ENCODE measurements at places on chromosomes 11 and 22.

GRCh38 chr11:1534171-1534570 lies 37.9 kb downstream of the DUSP8 start:
- no peak for DNase-seq

DNA sequence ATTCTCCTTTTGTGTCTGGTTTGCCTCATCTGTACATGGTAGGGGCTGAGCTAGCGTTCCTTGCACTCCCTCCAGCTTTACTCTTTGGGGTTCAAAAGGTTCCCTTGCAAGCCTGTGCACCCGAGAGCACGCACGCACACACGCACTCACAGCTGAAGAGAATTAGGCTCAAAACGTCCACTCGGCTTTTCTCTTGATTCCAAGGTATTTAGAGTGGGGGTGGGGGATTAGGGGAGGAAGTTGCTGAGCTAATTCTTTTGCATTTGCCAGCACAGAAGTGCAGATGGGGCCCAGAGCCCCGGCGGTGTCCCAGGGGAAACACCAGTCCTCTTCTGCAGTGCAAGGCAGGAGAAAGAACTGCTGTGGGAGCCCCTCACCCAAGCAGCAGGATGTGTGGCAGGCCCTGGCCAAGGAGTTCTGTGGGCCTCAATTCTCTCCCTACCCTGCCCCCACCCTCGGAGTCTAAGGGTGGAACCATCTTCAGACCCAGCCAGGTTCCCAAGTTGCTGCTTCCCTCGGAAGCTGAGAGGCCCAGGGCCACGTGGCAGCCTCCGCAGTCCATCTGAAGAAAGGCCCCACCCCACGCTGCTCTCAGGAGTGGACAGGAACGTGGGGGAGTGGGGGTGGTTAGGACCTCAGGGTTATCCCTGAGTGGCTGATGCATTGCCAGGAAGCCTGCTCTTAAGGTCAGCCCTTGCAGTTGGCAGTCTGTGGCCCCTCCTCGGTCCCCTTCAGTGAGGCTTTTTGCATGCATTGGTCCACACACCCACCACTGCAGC lies 3.8 kb upstream of the KCNQ1OT1 start:
- no peak for DNase-seq

- no peak for DNase-seq
These were observed 2.8 kb downstream of the CABP7 start for GRCh38 chr22:29722587-29722986.

- DNase-seq, result no peak
These were observed 200.5 kb downstream of the TRIM29 start for GRCh38 chr11:119937412-119937811.

DNA sequence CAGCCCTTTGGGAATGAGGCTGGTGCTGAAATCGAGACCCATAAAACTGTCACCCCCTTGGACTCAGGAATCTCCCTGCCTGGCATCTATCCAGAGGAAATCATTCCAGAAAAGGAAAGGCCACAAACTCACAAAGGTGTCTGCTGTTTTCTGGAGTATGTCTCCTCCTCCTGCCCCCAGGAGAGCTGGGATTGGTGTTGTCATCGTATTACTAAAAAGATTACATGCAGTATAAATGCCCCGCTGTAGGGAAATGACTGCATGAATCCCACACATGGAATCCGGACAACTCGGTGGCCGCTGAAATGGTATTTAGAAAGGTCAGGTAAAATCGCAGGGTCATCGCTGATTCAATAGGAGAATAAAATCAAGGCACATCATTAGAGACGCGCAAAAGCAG lies 18.9 kb upstream of the RFPL3 start:
- DNase-seq, result peak; percentile 1

- DNase-seq, result no peak
These were observed 7.4 kb downstream of the ATP5MGL start for GRCh38 chr22:42633013-42633412.

GRCh38 chr11:65574109-65574810 lies 1.6 kb upstream of the EHBP1L1 start:
- DNase-seq, result peak; percentile 86

GRCh38 chr11:5124891-5125620 lies 13.1 kb downstream of the OR52A5 start:
- DNase-seq, result no peak

DNA sequence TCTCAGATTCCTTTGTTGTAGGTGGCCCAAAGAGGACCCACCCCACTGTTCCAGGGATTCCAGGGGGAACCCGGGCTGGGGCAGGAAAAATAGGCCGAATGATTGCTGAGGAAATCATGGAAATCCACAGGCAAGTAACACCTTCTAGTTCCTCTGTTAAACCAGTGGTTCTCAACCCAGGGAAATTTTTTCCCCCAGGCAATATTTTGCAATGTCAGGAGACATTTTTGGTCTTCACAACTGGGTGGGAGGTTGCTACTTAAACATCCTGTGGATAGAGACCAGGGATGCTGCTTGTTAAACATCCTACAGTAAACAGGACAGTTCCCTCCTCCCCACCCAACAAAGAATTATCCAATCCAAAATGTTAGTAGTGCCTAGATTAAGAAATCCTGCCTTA lies 84.7 kb downstream of the BTBD10 start:
- DNase-seq, result no peak

DNA sequence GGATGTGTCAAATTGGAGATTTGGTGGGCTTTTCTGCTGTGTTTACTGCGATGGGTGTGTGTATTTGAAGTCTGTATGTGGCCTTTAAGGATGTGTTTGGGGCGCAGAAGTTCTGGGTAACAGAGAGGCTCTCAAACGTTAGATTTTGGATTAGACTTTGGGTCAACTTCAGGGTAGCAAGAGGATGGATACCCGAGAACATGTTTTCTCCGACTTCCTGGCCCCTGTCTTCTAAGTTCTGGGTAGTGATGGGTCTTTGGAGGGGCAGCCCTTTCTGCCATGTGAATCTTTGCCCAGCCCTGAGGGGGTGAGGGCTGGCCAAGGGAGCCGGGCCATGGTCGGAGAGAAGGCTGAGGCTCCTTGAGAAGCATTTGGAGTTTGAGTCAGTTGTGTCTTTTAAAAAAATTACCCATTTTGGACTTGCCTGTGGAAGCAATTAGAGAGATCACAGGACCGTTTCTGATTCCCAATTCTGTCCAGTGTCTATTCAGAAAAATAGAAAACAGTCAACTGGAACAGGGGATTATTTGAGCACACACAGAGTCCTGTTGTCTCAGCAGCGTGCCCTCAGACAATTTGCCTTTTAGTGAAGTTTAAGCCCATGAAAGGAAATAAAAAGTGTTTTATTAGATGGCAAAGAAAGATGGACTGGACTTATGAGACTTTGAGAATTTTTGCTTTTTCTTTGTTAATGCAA lies 114.4 kb downstream of the PTPRJ start:
- DNase-seq, result no peak

- no peak for DNase-seq
These were observed 136.2 kb upstream of the ZC3H12C start for GRCh38 chr11:109957000-109957399.

GRCh38 chr11:92506809-92507336 lies 282.3 kb downstream of the FAT3 start:
- DNase-seq, result no peak

DNA sequence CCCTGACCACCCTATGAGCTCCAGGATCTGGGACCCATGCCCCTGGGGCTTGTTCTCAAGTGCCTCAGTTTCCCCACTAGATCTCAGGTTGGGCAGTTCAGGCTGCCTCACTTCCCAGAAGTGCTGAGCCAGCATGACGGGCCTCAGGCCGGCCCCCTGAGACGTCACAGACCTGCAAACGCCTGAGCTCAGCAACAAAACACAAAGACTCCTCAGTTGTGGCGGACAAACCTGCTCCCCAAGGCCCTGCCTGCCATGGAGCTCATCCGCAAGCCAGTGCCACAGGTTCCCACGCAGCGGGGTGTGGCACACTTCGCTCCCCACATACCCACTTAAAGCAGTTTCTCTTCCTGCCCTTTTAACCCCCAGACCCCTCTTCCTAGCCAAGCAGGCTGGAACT lies 45.2 kb downstream of the NECTIN1 start:
- no peak for DNase-seq

DNA sequence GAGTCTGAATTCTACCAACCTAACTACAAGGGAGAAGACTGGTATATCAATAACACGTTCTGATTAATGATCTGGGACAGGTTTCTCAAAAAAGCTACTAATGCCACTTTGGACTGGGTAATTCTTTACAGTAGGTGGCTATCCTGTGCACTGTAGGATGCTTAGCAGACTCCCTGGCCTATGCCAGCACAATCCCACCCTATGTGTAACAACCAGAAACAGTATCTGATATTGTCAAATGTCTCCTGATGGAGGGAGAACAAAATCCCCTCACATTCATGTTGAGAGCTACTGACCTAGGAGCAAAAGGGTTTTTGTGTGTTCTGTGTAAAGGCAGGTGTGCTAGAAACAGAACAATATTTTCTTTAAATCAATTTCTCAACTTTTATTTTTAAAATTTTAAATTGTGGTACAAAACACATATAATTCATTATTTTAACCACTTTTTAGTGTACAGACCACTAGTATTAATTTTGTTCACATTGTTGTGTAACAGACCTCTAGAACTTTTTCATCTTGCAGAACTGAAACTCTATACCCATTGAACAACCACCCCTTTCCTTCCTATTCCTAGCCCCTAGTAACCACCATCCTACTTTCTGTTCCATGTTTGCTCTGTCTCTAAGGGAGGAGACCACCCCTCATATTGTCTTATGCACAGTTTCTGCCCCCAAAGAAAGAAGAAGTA lies 2.1 kb upstream of the MS4A6A start:
- no peak for DNase-seq

- DNase-seq, result no peak
These were observed 160.7 kb downstream of the BUD13 start for GRCh38 chr11:116611998-116612620.

DNA sequence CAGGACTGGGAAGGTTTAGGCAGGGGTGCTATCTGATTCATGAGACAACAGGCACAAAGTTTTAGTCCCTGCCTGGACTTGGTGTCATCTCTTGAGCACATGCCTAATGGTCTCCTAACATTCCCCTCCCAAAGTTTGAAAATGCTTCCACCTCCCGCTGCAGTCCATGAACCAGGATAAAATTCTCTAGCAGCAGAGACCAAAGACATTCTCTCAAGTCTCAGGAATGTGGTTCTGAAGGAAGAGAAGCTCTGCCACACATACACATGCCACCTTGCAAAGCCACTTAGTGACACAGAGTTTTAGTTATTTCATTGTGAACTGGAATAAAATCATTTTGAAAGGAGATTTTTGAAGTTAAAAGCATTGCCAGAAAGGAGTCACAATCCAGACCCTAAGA lies 15.5 kb downstream of the OR51B6 start:
- no peak for DNase-seq

- no peak for DNase-seq
These were observed 72.9 kb upstream of the ANO1 start for GRCh38 chr11:70005107-70005818.

DNA sequence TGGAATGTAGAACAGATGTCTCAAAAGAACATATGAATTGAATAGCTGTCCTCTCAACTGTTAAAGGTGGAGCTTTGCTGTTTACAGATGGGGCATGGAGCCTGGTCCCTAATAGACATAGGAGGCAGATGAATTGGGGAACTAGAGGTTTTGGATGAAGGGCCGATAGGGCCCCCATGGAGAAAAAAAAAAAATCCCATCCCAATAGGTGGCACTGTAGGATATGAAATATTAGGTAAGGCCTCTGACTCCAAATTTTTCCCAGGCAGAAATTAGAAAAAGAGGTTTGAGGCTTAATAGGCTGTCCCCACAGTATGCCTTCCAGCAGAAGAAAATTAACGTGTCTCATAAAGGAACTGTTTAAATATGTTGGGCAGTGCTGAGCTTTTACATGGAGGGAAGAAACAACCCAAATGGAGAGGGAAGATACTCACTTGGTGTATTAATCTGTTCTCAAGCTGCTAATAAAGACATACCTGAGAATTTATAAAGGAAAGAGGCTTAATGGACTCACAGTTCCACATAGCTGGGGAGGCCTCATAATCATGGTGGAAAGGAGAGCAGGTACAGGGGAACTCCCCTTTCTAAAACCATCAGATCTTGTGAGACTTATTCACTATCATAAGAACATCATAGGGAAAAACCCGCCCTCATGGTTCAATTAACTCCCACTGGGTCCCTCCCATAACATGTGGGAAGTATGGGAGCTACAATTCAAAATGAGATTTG lies 30.1 kb upstream of the TMEM45B start:
- DNase-seq, result no peak

DNA sequence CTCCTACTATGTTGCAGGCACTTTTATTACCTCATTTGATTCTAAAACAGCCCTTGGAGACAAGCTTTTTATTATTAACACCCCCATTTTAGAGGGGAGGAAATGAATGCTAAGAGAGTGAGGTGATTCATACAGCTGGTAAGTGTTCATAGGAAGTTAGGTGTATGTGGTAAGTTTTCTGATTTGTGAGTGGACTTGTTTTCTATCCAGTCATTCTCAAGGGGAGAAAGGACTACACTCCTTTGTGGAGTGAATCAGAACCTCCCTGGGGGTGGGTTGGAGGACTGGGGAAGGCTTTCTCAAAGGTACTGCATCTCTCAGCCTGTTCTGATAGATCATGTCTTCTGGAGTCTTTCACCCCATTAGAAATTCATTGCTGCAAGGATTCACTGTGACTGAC lies 23.5 kb downstream of the PKNOX2 start:
- DNase-seq, result no peak

DNA sequence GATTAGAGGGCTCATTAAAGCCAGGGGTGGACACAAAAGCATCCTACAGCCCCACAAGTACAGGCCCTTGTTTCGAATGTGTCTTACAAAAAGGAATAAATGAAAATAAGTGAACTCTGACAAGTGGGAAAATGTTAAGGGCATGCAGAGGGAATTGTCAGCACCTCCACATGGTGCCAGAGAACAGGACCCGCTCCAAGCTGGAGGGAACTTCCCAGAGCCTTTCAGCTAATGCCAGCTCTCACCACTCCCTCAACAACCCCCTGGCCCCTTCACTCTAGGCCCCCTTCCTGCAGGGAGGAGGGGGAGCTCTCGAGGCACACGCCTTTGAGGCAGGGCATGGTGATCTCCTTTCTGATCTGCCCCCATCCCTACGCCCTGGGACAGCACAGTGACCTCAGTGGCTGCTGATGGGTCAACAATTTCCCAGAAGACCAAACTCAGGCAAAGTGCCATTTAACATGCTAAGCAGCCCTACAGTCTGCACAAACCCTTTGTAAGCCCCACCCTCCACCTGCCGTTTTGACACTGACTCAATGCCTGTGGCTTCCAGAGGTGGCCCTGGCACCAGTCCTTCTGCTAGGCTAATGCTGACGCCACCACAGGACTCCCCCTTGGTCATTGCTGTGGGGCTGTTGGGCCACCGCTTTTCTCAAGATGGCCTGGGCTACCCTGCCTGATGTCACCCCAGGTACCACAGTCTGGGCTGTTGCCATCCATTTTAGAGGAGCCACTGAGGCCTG lies 12.5 kb upstream of the CHST1 start:
- DNase-seq, result no peak

- no peak for DNase-seq
These were observed 127.7 kb downstream of the OSBP2 start for GRCh38 chr22:30822216-30823014.

Data from ovary (tissue), 10 donors.